ENCODE measurements at places on chromosomes 13 and 19.

GRCh38 chr13:53847502-53847901 lies 818.9 kb downstream of the OLFM4 start:
- no peak for DNase-seq

DNA sequence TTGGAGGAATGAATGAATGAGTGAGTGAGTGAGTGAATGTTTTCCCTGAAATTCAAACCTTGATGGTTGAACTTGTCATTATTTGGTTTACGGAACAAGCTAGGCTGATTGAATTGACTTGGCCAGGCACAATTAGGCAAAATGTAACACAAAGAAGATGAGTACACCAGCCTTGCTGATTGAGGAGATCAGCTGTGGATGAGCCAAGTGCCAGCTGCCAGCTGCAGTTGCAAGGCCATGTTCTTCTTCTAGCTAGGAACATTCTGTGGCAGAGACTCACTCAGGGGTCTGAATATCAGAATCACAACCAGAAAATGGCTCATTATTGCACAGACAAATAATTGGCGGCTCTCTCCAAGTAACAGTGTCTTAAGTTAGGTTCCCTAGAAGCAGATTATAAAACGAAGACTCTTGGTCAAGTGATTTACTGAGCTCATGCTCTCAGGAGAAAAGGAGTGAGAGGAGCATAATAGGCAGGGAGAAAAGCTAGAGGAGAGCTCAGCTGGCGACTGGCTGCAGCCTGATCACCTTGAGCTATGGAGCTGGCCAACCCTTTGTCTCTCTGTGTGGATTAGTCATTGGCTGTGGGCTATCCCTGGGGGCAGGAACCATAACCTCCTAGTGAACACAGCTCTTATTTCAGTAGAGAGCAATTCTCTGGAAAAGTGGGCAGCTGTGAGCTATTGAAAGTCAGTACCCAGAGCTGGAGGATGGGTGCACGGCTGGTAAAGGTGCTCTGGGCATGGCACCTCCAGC lies 225.3 kb upstream of the SERP2 start:
- DNase-seq, result no peak

GRCh38 chr19:19549804-19550464 lies 11.9 kb downstream of the CILP2 start:
- DNase-seq, result no peak

GRCh38 chr19:46602392-46603194 lies 1.5 kb downstream of the CALM3 start:
- no peak for DNase-seq

DNA sequence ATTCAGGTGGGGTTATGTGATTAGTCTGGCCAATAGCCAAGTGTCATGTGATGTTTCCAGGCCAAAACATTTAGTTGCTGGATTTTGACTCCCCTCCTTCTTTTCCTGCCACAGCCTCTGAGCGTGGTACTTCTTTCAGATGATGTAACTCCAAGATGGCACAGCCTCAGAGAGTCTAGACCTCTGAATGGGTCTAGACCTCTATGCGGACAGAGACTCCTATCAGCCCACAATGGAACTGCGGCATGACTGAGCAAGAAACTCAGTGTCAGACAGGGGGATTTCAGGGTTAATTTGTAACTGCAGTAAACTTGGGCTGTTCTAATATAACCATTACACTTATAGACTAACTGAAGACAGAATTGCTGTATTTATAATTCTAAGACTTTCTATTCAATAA lies 42.6 kb upstream of the ZDHHC20 start:
- DNase-seq, result no peak
